ENCODE measurements at places on chromosomes 13 and 19.

- H3K4me3 ChIP-seq = no peak overlapping the region
- peak overlapping the region; percentile 74 for H3K27ac ChIP-seq
- no peak for DNase-seq
- no peaks in the 10 kb centered on the region for H3K36me3 ChIP-seq
Measured at GRCh38 chr13:50893211-50893852, 16.3 kb upstream of the RNASEH2B start.

DNA sequence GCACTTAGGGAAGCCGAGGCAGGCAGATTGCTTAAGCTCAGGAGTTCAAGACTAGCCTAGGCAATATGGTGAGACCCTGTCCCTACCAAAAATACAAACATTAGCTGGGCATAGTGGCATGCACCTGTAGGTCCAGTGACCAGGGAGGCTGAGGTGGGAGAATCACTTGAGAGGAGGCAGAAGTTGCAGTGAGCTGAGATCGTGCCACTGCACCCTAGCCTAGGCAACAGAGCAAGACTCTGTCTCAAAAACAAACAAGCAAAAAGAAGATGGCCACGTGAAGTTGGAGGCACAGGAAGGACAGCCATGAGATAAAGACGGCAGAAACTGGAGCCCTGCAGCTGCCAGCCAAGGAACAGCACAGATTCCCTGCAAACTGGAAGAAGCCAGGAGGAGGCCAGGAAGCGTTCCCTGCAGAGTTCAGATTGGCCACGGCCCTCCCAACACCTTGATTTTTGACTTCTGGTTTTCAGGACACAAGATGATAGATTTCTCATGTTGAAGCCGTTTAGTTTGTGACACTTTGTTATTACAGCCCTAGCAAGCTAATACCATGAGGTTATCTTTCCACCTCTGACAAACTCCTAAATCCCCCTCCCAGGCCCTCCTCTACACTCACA is 786.7 kb downstream of the UQCRFS1 start:
- H3K4me1 ChIP-seq = no peaks in the 10 kb centered on the region
- H3K27ac ChIP-seq = no peak overlapping the region
- H3K27me3 ChIP-seq = no peaks in the 10 kb centered on the region
- no peak overlapping the region for H3K4me3 ChIP-seq
- DNase-seq = no peak
- no peaks in the 10 kb centered on the region for H3K36me3 ChIP-seq

DNA sequence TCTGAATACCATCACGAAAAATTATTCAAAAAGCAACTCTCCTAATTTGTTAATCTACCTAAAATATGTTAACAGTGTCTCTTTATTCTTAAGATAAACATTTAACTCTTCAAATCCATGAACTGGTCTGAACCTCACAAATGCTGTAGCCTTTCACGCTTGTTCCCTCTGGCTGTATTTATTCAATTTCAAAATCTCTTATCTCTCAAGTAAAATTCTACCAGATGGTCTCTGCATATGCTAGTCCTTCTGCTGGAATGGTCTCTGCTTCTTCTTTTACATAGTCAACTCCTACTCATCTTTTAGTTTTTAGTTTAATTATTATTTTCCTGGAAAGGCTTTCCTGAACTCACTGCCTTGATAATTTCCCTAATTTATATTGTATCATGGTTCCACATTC is 232.9 kb upstream of the PCDH20 start:
- H3K4me1 ChIP-seq = no peaks in the 10 kb centered on the region
- no peak for DNase-seq
- no peak overlapping the region for H3K4me3 ChIP-seq
- no peaks in the 10 kb centered on the region for H3K27me3 ChIP-seq
- no peak overlapping the region for H3K27ac ChIP-seq

DNA sequence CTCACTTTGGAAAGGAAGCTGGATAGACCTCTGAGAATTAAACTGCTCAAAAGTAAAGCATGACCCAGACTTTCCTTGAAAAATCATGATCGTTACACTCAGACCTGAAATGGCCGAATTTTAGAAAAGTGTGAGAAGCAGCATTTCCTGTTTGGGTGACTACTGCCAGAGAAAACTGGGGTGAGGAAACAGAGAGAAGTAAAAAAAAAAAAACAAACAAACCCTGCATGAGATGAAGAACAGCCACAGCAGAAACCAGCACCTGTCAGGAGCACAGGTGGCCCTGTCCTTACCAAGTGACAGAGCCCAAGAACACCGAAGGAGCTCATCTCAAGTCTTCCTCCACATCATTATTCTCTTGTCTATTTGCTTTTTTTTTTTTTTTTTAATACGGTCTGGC is 12.0 kb upstream of the ADPRHL1 start:
- no peaks in the 10 kb centered on the region for H3K36me3 ChIP-seq
- no peak overlapping the region for H3K27ac ChIP-seq
- H3K27me3 ChIP-seq = no peaks in the 10 kb centered on the region
- H3K4me1 ChIP-seq = no peaks in the 10 kb centered on the region
- H3K4me3 ChIP-seq = no peak overlapping the region

- no peak overlapping the region for H3K27ac ChIP-seq
- H3K27me3 ChIP-seq = no peaks in the 10 kb centered on the region
- no peak for DNase-seq
- no peaks in the 10 kb centered on the region for H3K36me3 ChIP-seq
- H3K4me3 ChIP-seq = no peak overlapping the region
- no peaks in the 10 kb centered on the region for H3K4me1 ChIP-seq
Measured at GRCh38 chr19:31562966-31563612, 213.9 kb upstream of the TSHZ3 start.

DNA sequence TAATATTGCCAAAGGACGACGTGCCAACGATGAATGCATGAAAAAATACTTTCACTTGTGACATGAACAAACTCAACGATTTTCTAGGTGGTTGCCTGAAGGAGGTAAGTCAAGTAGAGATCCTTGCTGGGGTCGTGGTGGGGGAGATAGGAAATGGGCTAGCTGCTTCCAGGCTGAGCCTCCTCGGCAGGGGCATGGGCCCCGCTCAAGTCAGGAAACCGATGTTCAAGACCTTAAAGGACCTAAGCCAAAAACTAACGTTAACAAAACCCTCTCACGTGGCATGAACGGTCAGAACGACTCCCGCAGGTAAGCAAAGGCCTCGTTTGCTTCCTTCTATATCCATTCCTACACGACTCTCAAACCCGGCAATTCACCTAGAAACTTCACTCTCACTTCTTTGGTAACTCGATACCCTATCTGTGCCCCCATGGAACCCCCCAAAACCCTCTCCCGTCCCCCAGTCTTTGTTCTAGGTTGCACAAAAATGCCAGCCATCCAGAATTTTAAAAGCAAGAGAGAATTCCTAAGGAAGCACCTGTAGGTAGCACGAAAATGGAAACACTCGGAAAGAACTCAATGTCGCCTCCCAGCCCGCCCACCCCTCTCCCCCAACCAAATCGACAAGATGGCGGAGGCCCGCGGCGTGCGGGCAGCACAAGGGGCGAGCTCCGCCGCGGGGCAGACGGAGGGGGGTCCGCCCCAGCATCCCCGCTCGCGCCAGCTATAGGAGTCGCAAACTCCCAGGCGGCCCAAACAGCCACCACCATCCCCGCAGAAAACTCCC is 13.6 kb downstream of the ACP4 start:
- no peak for DNase-seq
- no peaks in the 10 kb centered on the region for H3K36me3 ChIP-seq
- H3K27me3 ChIP-seq = no peaks in the 10 kb centered on the region

- DNase-seq = no peak
- H3K36me3 ChIP-seq = no peaks in the 10 kb centered on the region
- no peak overlapping the region for H3K27ac ChIP-seq
- no peaks in the 10 kb centered on the region for H3K4me1 ChIP-seq
- H3K27me3 ChIP-seq = no peaks in the 10 kb centered on the region
Measured at GRCh38 chr19:2756921-2757881, 17.4 kb upstream of the SLC39A3 start.

- no peaks in the 10 kb centered on the region for H3K4me1 ChIP-seq
- DNase-seq = peak; percentile 38
- H3K4me3 ChIP-seq = no peak overlapping the region
- H3K27ac ChIP-seq = no peak overlapping the region
- no peaks in the 10 kb centered on the region for H3K36me3 ChIP-seq
Measured at GRCh38 chr19:4678881-4679790, 9.0 kb upstream of the MYDGF start.

GRCh38 chr19:3268326-3268725 is 43.9 kb downstream of the CELF5 start:
- no peaks in the 10 kb centered on the region for H3K36me3 ChIP-seq
- H3K27me3 ChIP-seq = no peaks in the 10 kb centered on the region
- DNase-seq = no peak
- no peaks in the 10 kb centered on the region for H3K4me1 ChIP-seq
- H3K27ac ChIP-seq = no peak overlapping the region

GRCh38 chr13:109728791-109729731 is 57.3 kb downstream of the IRS2 start:
- DNase-seq = no peak
- no peaks in the 10 kb centered on the region for H3K4me1 ChIP-seq
- H3K27me3 ChIP-seq = no peaks in the 10 kb centered on the region

GRCh38 chr13:74442751-74443150 is 308.5 kb upstream of the KLF12 start:
- H3K4me1 ChIP-seq = no peaks in the 10 kb centered on the region
- H3K27ac ChIP-seq = no peak overlapping the region
- H3K4me3 ChIP-seq = no peak overlapping the region
- no peaks in the 10 kb centered on the region for H3K27me3 ChIP-seq
- no peaks in the 10 kb centered on the region for H3K36me3 ChIP-seq

- H3K27ac ChIP-seq = no peak overlapping the region
- DNase-seq = no peak
- no peaks in the 10 kb centered on the region for H3K36me3 ChIP-seq
- H3K4me1 ChIP-seq = no peaks in the 10 kb centered on the region
- no peaks in the 10 kb centered on the region for H3K27me3 ChIP-seq
- H3K4me3 ChIP-seq = no peak overlapping the region
Measured at GRCh38 chr13:69450245-69450644, 657.4 kb upstream of the ATXN8OS start.

- no peaks in the 10 kb centered on the region for H3K4me1 ChIP-seq
- H3K4me3 ChIP-seq = no peak overlapping the region
- DNase-seq = no peak
- H3K27me3 ChIP-seq = no peaks in the 10 kb centered on the region
Measured at GRCh38 chr13:101556676-101557123, 104.2 kb downstream of the ITGBL1 start.

GRCh38 chr13:73169971-73170370 is 111.2 kb downstream of the KLF5 start:
- no peaks in the 10 kb centered on the region for H3K27me3 ChIP-seq
- H3K27ac ChIP-seq = no peak overlapping the region
- H3K36me3 ChIP-seq = no peaks in the 10 kb centered on the region
- no peak overlapping the region for H3K4me3 ChIP-seq
- DNase-seq = no peak

GRCh38 chr19:45508417-45508860 is 1.2 kb downstream of the VASP start:
- no peaks in the 10 kb centered on the region for H3K36me3 ChIP-seq
- peak overlapping the region; percentile 96 for H3K27ac ChIP-seq
- peak; percentile 65 for DNase-seq
- H3K27me3 ChIP-seq = no peaks in the 10 kb centered on the region
- H3K4me3 ChIP-seq = peak overlapping the region; percentile 91
- H3K4me1 ChIP-seq = no peaks in the 10 kb centered on the region

GRCh38 chr19:13152974-13153568 is 2.9 kb downstream of the IER2 start:
- DNase-seq = peak; percentile 97
- H3K4me1 ChIP-seq = peaks cover 7% of the 10 kb centered on the region
- peak overlapping the region; percentile 94 for H3K27ac ChIP-seq
- H3K36me3 ChIP-seq = no peaks in the 10 kb centered on the region
- no peaks in the 10 kb centered on the region for H3K27me3 ChIP-seq
- peak overlapping the region; percentile 81 for H3K4me3 ChIP-seq

DNA sequence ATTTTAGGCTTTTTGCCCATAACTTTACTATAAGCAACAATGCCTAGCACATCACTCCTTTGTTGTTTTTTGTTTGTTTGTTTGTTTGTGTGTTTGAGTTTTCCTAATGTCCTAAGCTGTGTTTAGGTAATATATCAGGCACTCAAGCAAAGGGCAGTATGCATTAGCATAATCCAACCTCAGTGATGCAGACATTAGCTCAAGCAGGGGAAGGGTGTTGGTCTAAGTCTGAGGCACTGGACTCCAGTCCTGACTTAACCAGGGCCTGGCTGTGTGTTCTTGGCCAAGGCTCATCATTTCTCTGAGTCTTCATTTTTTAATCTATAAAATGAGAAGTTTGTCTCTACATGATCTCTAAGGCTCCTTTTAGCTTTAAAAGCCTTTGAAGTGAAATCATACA is 65.9 kb upstream of the RFC3 start:
- H3K4me3 ChIP-seq = no peak overlapping the region
- no peak overlapping the region for H3K27ac ChIP-seq
- H3K36me3 ChIP-seq = no peaks in the 10 kb centered on the region

- H3K4me1 ChIP-seq = no peaks in the 10 kb centered on the region
- no peak overlapping the region for H3K4me3 ChIP-seq
- peaks cover 10% of the 10 kb centered on the region for H3K27me3 ChIP-seq
- no peaks in the 10 kb centered on the region for H3K36me3 ChIP-seq
- DNase-seq = no peak
Measured at GRCh38 chr19:7638802-7639465, 2.0 kb downstream of the STXBP2 start.

- H3K4me3 ChIP-seq = peak overlapping the region; percentile 66
- H3K4me1 ChIP-seq = no peaks in the 10 kb centered on the region
- no peaks in the 10 kb centered on the region for H3K36me3 ChIP-seq
- H3K27me3 ChIP-seq = no peaks in the 10 kb centered on the region
- no peak for DNase-seq
Measured at GRCh38 chr19:9793071-9793591, 24.6 kb upstream of the ZNF846 start.

GRCh38 chr13:31042049-31042448 is 109.6 kb downstream of the TEX26 start:
- H3K4me3 ChIP-seq = no peak overlapping the region
- no peaks in the 10 kb centered on the region for H3K27me3 ChIP-seq
- H3K4me1 ChIP-seq = no peaks in the 10 kb centered on the region
- DNase-seq = no peak
- H3K27ac ChIP-seq = no peak overlapping the region

DNA sequence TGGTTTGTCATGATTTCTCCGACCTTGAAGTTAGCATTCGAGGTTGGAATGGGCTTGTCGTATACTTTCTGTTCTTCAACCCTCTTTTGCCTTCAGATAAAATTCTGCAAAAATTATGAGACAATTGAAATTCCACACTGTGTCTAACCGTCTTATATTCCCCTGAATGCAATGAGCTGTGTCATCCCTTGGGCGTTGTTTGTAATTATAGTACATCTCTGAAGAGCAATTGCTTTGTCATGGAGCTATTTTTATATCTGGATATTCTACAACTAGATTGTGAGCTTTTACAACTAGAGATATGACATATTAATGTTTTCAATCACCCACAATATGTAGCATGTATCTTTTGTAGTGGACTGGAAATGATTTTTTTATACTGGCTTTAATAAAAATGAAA is 631.8 kb upstream of the SLC10A2 start:
- no peaks in the 10 kb centered on the region for H3K36me3 ChIP-seq
- H3K4me3 ChIP-seq = no peak overlapping the region
- DNase-seq = no peak
- no peak overlapping the region for H3K27ac ChIP-seq
- no peaks in the 10 kb centered on the region for H3K4me1 ChIP-seq

DNA sequence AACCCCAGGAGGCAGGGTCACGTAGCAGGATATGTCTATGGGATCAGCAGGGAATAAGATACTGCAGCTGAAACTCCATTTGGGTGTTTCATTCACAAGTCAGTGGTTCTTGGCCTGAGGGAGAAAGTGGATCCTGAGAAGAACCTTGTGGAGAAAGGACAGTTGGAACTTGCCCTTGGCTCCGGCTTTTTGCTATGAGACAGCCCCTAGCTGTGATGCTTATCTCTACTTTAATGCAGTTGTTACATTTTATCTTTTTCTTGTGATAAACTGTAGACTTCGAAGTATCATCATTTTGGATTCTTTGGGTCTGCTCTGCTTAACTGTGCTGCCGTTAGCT is 6.0 kb upstream of the SCEL start:
- no peak for DNase-seq
- H3K36me3 ChIP-seq = no peaks in the 10 kb centered on the region
- no peaks in the 10 kb centered on the region for H3K27me3 ChIP-seq
- H3K4me1 ChIP-seq = no peaks in the 10 kb centered on the region

All from uterus (tissue), 4 donors.